ENCODE measurements at places on chromosomes 4 and X.

- DNase-seq: no peak
Observed at GRCh38 chr4:79224777-79225104, 101.1 kb downstream of the NAA11 start.

DNA sequence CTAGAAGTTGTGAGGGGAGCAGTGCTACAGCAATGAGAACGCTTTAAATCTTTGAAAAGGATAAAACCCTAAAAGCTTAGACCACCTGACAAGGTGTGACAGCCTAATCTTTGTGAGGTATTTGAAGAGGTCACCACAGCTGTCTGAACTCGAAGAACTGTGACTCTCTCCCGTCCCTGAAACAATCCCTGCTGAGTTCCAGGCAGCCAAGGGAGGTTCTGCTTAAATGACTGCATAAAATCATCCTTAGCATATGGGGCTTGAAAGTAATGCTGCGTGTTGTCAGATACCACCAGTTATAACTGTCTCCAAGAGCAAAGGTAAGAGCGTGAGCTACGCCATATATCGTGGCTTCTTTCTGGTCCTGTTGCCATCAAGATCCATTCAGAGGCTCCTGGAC is 696.3 kb downstream of the PCDH7 start:
- DNase-seq: no peak

DNA sequence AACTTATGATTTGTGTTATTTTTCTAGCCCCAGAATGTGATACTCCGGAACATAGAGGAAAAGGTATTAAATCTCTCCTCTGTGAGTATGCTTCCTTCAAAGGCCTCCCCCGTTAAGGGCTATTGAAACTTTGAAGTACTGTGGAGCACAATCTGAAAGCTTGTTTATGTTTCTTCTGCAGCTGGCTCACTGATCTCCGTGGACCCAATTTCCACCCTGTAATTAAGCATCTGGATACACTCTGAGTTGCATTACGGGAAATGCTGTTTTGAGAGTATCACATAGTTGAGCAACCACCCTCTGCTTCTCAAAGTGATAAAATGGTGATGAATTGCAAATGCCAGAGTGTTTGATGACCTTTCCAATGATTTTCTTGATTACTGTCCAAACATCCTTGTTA is 296.8 kb upstream of the PABPC5 start:
- no peak for DNase-seq

DNA sequence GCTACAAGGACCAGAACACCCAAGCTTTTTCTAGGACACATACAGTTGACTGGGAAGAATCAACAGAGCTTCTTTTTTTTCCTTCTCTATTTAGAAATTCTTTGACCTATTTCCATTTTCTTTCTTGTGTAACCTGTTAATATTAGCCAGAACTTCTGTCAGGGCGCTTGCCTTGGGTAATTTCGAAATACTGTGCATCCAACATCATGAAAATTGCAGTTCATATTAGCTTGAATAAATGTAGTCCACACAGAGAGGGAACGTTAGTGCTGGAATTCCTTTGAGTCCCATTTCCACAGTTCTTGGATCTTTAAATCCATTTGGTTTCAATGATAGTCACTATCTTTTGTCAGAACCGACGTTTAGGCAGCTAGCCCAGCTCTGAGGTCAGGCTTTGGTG is 141.8 kb downstream of the MXRA5 start:
- no peak for DNase-seq

- no peak for DNase-seq
Observed at GRCh38 chrX:133575501-133576136, 160.3 kb upstream of the GPC4 start.
